Spleen (tissue), 13 donors: ENCODE measurements at places on chromosomes 4 and X. TPM values are rescaled to one million over a fixed set of nuclear protein-coding genes. Genes with fewer than 3 reads are reported as not detected.

Gene GPC3
- 1.5 TPM for polyA plus RNA-seq

Gene PRIMPOL
- polyA plus RNA-seq = 39.9 TPM

Gene NDST3
- polyA plus RNA-seq = 0.39 TPM

Gene SSX2
- not detected for polyA plus RNA-seq

Gene CLRN2
- not detected for polyA plus RNA-seq

Gene RENBP
- 91.3 TPM for polyA plus RNA-seq

Gene ETDA
- not detected for polyA plus RNA-seq

Gene IBSP
- polyA plus RNA-seq = not detected

Gene RS1
- polyA plus RNA-seq = not detected

Gene SAGE1
- polyA plus RNA-seq = 0.02 TPM

Gene BLTP1
- 15.4 TPM for polyA plus RNA-seq

Gene TRIM60
- polyA plus RNA-seq = not detected

Gene OCRL
- 5.4 TPM for polyA plus RNA-seq

Gene PRRG1
- 0.99 TPM for polyA plus RNA-seq

Gene PLAC8
- 193 TPM for polyA plus RNA-seq

Gene CD99L2
- 8.7 TPM for polyA plus RNA-seq

Gene JAKMIP1
- polyA plus RNA-seq = 0.37 TPM

GRCh38 chrX:45208121-45208856 is 7.6 kb upstream of the DIPK2B start:
- DNase-seq = no peak

GRCh38 chr4:135185256-135185655 is 983.7 kb upstream of the PABPC4L start:
- DNase-seq = no peak

DNA sequence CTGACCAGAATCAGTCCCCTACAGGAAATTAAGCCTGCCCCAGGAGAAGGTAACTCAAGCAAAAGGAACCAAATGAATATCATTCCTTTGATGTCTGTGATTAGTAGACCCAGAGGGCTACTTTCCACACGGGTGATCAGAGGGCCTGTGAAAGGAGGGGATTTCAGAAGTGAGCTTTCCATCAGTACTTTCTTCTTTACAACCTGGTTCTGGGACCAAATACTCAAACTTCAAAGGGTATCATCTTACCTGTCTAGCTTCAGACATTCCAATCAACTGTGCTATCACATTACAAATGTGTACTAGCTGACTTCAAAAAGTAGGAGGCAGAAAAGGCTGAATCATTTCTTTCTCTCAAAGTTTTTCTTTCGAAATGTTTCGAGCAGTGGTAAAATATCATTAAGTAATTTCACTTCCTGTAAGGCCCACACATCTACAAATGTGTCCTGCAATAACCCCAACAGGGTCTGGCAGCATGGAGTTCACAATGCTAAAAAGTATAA is 23.9 kb downstream of the ACSL4 start:
- DNase-seq = no peak

- no peak for DNase-seq
Measured at GRCh38 chr4:149110481-149110880, 668.3 kb upstream of the NR3C2 start.

GRCh38 chr4:166895771-166896170 is 338.5 kb downstream of the SPOCK3 start:
- no peak for DNase-seq

DNA sequence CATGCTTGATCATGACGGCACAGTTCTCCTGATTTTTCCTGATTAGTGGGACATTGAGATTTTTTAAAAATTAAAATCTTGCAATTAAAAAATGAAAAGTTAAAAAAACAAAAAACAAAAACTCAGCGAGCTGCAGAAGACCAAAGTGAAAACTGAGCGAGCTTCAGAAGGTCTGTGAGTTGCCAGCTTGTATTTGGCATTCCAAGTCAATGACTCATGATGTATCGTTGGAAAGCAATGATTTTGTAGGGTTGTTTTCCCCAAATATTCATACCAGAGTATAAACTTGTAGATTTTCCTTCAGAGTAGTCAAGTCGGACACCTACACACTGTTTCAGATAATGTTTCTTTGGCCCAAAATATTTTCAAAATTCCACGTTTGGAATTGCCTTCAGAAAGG is 76.9 kb downstream of the LRRC66 start:
- DNase-seq = no peak

DNA sequence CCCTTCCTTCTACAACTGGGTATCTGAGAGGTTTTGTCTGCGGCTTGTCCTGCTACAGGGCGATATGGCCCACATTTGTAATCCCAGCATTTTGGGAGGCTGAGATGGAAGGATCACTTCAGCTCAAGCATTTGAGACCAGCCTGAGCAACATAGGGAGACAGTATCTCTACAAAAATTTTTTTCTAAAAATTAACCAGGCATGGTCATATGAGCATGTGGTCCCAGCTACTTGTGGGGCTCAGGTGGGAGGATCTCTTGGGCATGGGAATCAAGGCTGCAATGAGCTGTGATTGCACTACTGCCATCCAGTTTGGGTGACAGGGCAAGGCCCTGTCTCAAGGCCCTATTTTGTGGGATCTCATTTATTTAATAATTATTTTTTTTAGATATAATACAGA is 420.6 kb upstream of the PABPC4L start:
- DNase-seq = no peak

- no peak for DNase-seq
Measured at GRCh38 chr4:90165883-90166282, 38.7 kb downstream of the CCSER1 start.

DNA sequence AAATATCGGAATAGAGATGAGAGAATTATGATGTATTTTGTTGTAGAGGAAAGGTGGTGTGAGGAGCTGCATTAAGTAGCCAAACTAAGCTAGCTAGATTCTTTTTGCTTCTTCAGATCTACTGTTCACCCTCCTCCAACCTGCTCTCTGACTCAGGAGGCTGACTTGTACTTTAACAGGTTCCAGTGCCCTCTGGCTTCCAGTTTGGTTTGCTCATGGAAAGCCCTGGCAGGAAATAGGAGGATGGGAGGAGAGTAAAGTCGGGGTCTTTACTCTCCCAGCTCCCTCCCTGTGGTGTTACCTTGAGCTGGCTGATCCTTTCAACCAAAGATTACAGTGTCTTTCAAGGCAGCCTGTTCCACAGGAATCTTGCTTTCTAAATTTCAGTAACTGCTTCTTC is 277.0 kb upstream of the EDA2R start:
- DNase-seq = no peak

DNA sequence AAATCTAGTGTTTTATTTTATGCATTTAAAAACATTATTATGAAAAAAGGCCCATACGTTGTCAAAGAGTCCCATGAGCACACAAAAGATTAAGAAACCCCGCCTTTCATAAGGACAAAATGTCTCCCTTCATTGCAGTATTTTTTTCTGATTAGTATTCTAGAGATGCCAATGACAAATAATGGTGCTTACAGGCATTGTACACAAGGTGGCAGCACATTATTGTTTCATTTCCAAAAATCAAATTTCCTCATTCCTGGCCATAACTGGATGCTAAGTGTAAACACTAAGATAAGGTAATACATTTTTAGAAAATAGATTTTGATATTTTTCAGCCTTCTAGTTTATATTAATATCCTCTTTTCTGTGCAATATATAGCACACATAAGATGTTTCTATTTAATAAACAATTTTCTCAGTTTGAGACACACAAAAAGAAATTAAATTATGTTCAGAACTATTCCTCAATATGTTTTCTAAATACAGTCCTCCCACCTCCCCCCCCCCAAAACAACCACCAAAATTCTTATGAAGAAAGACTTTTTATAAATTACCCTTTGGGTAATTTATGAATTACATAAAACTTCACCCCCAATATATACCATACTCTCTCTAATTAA is 47.7 kb downstream of the TIGD2 start:
- no peak for DNase-seq

DNA sequence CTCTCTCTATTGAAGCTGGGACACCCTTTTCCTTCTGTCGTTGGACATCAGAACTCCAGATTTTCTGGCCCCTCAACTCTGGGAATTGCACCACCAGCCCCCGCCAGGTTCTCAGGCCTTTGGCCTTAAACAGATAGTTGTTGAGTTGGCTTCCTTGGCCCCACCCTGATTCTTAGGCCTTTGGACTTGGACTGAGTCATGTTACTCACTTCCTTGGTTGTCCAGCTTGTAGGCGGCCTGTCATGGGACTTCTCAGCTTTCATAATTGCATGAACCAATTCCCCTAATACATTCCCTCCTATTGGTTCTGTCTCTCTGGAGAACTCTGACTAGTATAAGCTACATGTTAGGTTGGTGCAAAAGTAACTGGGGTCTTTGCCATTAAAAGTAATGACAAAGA is 195.7 kb downstream of the GPAT3 start:
- no peak for DNase-seq

GRCh38 chr4:2075987-2076907 is 17.1 kb downstream of the NAT8L start:
- DNase-seq = peak; percentile 72

GRCh38 chr4:143700046-143700415 is 444 bp downstream of the FREM3 start:
- peak; percentile 67 for DNase-seq

DNA sequence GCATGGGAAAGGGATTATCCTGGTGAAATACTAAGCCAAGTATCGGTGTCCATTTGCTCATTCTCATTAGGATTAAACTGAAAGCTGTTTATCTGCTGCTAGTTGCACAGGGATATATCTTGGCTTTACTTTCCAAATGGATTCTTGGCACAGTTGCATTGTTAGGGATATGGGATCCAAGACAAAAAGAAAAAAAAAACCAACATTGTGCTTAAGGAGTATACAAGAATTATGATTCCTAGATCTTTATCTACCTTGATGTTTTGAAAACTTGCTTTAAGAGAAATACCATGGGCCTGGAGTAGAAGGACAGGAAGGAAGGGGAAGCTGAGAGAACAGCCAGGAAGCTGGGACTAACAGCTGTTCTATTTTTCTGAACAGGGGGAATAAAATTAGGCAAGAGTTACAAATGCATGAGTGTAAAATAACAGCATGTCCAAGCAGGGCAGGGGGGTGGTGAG is 107.6 kb downstream of the ATXN3L start:
- no peak for DNase-seq

DNA sequence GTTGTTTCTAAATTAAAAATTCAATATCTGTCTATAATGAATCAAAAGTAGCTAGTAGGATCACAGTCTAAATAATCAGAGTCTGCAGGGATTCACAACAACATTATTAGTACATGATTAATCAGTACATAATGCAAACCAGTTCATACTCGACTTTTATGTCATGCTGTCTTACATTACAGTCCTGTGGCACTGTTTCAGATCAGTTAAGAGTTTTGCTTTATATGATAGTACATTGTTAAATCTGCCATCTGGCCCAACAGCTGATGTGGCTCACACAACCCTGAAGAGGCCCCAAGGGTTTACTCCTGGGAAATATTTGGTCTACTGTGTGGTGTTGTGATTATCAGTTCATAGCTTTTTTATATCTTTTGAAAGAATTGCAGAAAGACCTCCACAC is 247.1 kb upstream of the ETNPPL start:
- no peak for DNase-seq

DNA sequence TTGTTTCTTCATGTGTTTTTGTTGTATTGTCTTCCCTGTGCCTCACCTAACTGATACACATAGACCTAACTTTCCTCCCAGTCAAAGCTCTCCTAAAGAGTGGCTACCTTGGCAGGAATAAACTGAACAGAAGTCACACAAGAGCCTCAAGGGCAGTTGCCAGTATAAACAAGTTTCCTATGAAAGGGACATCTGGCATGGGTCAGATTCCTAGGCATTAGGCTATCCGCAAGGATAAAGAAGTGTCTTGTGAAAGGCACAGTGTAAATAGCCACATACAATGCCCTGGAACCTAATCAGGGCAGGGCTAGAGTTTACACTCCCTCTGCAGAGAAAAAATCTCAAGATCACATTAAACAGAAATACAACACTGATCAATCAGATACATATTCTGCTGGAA is 220.8 kb downstream of the SPANXN3 start:
- DNase-seq = no peak

DNA sequence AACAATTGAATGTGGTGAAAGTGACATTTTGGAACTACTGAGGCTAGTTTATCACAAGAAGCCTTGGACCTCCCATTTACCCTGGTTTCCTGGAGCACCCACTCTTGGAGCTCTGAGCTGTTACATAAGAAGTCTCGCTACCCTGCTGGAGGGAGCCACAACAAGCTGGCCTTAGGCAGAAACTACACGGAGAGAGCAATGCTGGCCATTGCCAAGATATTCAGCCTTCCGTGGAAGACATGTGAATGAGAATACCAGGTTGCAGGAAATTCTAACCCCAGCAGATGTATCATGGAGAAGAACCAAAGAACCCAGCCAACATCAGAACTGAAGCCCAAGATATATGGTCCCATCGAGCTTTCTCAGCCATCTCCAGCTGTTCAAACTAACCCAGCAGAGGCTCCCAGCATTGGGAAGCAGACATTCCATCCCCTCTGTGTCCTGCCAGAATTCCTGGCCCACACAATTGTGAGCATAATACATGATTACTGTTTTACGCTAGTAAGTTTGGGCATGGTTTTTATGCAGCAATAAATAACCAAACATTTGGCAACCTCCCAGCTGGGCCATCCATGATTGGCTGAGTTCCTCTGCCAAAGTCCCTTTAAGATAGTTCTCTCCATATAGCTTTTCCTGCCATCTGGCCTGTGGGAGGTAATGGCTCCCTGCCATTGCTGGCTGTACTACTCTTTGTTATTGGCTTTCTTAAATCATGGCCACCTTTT is 17.9 kb upstream of the PDE5A start:
- DNase-seq = no peak

DNA sequence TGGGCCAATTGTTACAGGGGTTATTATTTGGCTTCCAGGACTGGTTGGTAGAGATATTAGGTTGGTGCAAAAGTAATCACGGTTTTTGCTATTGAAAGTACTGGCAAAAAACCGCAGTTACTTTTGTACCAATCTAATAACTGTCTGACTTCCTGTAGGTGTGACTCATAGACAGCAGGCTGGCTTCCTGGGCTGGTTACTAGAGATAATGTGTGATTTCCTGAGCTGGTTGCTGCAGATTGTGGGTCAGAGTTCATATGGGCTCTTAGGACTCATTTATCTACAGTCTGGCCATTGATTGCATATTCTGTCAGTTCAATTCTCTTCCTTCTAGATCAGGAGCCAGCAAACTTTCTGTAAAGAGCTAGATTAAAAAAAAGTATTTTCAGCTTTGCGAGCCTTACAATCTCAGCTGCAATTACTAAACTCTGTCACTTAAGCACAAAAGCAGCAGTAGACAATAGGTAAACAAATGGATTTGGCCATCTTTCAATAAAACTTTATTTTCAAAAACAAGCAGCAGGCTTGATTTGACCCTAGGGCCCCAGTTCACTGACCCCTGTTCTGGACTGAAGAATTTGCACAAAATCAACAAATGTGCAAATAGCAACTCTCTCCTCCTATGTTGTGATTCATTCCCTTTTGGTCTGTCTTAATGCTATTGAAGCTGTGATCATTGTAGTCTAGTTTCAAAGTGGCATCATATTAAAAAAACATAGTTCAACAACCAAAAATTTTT is 50.8 kb upstream of the BOD1L1 start:
- no peak for DNase-seq

- peak; percentile 82 for DNase-seq
Measured at GRCh38 chr4:11436673-11437072, 8.0 kb upstream of the HS3ST1 start.
